ENCODE measurements at places on chromosomes 5 and 9. TPM values are rescaled to one million over a fixed set of nuclear protein-coding genes. Genes with fewer than 3 reads are reported as not detected.

WDR31 gene
- 0.60 TPM for total RNA-seq

EFNA5 gene
- total RNA-seq = 13.0 TPM

PSAT1 gene
- 3.2 TPM for total RNA-seq

FRMD3 gene
- 7.3 TPM for total RNA-seq

SLCO4C1 gene
- total RNA-seq = 0.12 TPM

GABBR2 gene
- not detected for total RNA-seq

DNA sequence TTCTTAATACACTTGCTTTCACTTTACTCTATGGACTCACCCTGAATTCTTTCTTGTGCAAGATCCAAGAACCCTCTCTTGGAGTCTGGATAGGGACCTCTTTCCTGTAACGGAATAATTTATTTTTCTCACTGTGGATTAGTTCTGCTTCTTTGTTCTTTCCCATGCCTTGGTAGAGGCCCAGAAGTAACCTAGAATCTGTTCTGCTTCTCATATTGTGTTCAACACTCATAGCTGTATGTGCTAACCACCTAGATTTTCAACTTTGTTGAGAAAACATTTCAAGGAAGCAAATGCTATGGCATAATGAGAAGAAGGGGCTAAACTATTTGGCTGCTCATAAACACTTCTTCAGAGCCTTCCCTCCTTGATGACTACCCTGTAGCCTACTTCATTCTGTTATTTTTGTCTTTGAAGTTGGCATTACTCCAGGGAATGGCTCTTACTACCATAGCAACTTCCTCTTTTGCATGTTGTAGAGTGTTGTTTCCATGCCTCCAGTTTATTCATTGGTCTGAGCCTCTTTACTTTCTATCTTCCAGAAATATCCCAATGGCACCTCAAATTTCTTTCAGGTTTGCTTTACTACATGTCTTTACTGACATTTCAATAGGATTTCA is 74.3 kb downstream of the KIAA0825 start:
- DNase-seq = no peak

DNA sequence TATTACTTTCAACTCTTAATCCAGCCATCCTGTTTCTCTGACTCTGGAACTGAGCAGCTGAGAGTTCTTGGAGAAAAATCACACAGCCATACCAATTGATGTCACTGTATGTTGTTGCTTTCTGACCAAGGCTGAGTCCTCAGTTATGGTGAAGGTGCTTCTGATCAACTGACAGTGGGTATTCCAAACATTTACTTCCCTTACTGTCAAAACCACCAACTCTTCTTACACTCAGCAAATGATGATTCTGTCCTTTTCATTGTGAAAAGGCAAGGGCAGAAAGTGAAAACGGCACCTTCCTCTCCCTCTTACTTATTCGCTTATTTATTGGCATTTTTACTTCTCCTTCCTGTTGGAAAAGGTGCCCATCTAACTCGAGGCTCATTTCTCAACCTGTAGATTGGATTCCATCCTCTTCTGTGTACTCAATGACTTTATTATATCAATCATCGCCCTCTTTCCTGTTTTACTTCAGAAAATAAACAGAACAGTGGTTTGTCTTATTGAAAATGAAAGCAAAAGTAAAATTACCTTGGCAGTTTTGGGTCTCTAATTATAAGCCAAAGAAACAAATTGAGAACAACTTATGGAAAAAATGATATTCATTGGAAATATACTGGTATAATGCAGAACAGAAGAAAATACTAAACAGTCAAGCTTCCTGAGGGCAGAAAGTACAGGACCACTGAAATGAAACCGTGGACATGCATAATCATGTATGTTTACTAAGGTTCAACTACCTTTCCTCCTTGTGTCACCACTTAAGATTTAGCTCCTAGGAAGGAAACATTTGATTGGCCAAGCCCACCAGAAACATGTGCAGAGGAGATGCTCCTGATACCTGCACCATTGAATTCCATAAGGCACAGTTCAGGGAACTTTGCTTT is 104.5 kb upstream of the CHD1 start:
- no peak for DNase-seq

- DNase-seq = no peak
Measured at GRCh38 chr5:54679686-54680085, 162.1 kb downstream of the SNX18 start.

- no peak for DNase-seq
Measured at GRCh38 chr5:148952097-148952867, 110.6 kb downstream of the SH3TC2 start.

DNA sequence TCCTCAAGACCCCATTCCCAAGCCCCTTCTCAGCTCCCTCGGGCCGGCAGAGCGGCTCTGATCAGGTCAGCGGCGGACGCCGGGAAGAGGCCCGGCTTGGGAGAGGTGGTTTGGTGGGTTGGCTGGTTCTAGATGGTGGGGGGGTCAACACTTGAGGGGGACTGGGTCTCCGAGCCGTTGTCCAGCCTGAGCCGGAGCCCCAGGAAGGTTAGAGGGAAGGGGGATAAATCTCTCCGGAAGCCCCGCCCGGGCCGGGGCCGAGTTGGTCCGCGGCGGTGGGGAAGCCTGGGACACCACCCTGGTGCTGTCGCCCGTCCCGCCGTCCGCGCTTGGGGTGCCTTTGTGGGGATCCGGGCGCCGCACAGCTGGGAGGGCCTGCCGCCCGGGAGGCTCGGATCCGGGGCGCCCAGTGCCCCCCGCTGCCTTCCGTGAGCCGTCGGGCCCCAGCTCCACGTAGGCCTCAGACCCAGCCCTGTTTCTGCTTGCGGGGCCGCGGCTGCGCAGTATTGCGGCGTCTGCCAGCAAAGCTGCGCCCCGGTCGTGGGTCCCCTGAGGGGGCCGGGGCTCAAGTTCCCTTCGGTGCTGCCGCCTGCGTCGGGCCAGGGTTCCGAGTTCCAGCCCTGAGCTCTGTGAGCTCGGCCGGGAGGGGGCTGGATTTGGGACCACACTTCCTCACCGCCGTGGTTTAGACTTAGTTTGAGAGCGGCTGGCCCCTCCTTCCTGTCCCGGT is 542 bp upstream of the TRIM52 start:
- DNase-seq = no peak

GRCh38 chr5:76547242-76547890 is 75.8 kb downstream of the F2RL2 start:
- no peak for DNase-seq

GRCh38 chr5:175211956-175212756 is 231.8 kb downstream of the DRD1 start:
- no peak for DNase-seq

- no peak for DNase-seq
Measured at GRCh38 chr9:18397076-18397475, 76.9 kb upstream of the ADAMTSL1 start.
